NCI-H526 (cell line): ENCODE measurements at places on chromosomes 16 and 17.

DNA sequence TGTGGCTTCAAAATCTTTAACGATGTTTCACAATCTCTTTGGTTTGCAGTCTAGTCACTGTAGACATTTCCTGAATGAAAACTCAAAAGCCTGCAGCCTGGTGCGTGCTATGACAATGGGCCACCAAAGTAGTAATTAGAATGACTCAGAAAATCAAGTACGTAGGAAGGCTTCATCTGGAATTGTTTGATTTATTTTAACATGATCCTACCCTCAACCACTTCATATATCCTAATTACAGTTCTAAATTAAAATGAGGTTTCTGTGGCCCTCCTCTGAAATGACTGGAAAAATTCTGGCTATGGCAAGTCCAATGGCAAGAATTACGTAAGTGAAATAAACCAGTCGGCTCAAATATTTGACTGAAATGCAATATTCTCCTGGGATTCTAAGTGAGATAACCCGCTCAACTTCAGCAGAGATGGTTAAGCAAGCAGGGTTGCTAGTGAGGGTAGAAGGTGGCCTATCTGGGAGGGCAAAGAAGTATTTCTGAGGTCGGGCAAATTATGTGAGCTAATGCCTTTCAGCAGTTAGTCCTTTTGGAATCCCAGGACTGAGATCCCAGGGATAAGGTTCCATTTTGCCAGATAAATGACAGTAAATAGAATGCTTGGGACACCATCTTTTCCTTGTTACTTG lies 145.6 kb upstream of the MYOCD start:
- no peak for DNase-seq

DNA sequence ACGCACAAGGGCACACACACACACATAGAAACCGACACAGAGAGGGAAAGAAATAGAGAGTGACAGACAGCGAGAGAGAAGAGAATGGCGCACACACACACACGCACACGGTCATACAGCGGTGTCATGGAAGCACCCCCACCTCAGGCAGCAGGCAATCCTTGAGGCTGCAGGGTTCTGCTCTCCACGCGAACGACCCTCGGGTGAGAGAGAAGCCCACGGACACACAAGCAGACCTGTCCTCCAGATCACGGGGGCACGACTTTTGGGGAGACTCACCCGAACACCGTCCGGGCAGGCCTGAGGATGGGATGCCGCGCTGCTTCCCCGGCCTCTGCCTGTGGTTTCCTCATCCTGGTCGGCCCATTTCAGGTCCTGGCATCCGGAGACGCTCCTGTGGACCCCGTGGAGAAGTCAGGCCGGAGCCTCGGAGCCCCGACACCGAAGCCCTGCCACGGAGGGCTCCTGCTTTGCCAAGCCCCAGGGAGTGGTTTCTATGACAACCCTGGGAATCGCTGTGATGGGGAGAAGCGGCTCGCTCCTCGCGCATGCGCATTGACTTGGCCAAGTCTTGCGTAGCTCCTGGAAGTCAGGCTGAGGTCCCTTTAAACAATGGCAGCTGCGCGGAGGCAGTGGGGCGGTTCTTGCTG lies 118.2 kb upstream of the KCNJ18 start:
- DNase-seq, result peak; percentile 34

GRCh38 chr16:70778901-70779309 lies 22.1 kb downstream of the VAC14 start:
- peak; percentile 24 for DNase-seq

- DNase-seq, result no peak
Observed at GRCh38 chr16:17235147-17235815, 235.5 kb downstream of the XYLT1 start.

GRCh38 chr16:57264381-57264780 lies 19.3 kb downstream of the ARL2BP start:
- no peak for DNase-seq

- peak; percentile 18 for DNase-seq
Observed at GRCh38 chr16:89598199-89598598, 15.2 kb upstream of the DPEP1 start.

DNA sequence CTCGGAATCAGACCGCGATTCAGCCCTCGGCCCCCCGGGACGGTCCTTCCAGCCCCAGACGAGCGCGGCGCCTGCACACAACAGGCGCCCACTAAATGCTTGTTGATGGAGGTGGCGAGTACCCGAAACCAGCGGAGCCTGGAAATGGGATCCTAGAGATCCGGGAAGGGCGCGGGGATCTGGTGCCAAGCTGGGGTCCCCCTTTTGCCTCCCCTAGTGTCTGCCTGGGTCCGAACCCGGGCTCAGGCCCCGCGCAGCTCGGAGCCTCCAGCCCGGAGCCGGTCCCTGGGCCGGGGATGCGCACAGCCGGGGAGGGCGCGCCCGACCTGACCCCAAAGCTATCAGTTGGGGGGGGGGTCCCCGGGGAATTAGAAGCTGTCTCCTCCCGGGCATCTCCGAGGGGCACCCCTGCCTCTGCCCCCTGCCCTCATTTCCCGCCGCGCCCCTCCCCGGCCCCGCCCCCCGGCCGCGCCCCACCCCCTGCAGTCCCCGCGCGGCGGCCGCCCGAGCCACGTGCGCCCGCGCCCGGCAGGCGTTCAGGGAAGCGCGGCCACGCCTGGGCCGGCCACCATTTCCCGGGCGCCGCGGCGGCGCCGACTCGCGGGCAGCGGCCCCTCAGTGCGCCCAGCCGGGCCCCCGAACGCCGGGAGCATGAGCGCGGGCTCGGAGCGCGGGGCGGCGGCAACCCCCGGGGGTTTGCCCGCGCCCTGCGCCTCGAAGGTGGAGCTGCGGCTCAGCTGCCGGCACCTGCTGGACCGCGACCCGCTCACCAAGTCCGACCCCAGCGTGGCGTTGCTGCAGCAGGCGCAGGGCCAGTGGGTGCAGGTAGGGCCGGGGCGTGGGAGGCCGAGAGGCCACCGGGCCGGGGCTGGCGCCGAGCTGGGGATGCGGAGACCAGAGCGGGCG lies at the start of gene CPNE7:
TSS of gene CPNE7 (plus strand) at position 512 of the 906 bp plus-strand sequence. CDS start at position 652, 140 bp downstream.
- DNase-seq, result peak; percentile 54

GRCh38 chr17:50631908-50632571 lies 2.6 kb upstream of the ABCC3 start:
- no peak for DNase-seq

DNA sequence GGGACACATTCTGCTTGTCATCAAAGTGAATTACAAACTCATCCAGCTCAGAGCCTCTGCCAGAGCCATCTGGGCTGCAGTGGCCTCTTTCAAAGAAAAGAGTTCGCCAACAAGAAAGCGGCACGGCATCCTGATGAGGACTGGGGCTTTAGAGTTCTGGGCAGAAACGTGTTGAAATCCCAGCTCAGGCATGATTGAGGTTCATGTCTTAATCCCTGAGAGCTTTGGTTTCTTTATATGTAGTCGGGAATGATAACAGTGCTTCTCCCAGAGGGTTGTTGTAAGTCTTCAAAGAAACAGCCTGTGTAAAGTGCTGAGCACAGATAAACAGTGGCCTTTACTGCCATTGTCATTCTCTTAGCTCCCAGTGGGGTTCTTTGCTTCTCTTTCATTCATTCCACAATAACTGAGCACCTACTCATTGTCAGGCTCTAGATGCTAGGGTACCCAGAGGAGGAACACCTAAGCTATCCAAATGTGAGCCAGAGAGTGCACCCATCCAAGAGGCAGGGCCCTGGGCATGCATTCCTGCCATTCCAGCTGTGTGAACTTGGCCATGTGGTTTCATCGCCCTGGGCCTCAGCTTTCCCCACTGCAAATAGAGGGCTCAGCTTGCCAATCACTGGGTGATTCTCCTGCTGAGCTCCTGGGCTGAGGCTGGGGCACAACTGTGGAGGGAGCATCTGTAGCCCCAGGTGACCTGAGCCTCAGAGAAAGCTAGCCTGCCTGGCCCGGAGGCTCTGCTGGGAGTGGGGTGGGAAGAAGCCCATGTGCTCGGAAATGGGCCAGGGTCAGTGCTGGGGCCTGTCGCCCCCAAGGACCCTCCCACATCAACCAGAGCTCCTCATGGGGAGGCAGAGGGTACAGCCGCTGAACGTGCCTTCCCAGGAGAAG lies 38.3 kb upstream of the CRHR1 start:
- DNase-seq, result no peak

DNA sequence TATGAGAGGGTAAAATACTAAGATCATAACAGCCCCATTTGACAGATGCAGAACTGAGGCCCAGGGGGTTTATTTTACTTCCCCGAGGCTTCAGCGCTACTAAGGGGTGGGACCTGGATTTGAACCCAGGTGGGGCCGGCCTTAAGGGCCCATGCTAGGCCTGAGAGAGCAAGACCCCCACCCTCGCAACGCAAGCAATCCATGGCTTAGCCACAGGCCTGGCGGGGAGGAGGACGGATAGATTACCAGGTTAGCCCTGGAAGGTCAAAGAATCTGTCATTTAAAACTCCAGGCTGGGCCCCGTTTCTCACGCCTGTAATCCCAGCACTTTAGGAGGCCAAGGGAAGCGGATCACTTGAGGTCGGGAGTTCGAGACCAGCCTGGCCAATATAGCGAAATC lies 1.9 kb upstream of the CDH3 start:
- DNase-seq, result no peak

- no peak for DNase-seq
Observed at GRCh38 chr17:15893658-15894024, 51.3 kb upstream of the ADORA2B start.

DNA sequence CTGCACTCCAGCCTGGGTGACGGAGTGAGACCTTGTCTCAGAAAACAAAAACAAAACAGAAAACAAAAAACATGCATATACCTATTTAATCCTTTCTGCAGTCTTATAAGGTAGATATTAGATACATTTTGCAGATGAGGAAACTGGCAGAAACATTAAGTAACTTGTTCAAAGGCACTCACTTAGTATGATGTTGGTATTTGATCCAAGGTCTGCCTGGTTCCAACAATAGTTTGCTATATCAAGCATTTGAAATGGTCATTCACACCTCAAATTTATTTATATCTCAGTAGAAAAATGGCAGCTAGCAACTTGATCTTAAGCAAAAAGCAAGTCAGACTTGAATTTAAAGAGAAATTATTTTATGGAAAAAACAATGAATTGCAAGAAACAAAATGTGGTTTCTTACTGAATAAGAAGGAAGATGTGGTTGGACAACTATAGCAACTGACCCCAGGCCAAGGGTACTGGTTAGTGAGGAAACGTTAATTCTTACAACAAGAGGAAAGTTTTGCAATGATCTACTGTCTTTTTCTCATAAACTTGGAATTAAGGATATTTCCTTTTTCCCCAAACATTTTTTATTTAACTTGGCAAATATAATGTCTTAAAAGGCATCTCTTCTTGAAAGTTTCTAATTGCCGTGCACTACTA lies 19.7 kb downstream of the DHRS7B start:
- no peak for DNase-seq

DNA sequence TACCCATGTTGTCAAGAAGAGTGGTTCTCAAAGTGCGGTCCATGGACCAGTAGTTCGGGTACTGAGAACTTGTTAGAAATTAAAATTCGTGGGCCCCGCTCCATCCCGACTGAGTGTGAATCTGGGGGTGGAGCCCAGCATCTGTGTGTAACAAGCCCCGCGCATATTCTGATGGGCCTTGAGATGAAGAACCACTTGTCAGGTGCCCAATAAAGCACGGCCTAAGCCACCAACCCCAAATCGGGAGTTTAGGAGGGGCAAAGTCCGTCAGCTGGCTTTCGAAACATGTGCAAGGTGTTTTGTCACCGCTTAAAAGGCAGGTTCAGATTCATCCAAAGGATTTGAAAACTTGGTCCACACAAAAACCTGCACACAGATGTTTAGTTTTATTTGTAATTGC lies 29.5 kb downstream of the PSMD12 start:
- no peak for DNase-seq

DNA sequence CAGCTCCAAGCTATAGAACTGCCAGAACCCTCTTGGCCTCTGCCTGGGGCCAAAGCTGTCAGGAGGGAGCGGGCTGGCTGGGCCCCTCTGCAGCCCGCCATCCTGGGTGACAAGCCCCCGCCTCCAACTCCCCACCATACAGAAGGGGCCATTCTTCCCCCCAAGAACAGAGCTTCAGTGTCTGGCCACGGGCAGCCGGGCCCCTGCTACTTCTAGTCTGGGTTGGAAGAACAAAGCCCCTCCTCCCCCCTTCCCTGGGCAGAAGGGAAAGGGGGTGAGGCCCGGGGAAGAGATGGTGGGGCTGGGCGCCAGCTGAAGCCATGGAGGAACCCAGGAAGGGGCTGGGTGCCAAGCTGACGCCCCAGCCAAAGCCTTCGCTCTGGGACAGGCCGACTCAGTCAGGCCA lies 9.0 kb downstream of the NAT9 start:
- no peak for DNase-seq

GRCh38 chr17:21278450-21279197 lies 5.9 kb upstream of the MAP2K3 start:
- DNase-seq, result no peak

GRCh38 chr16:30767767-30768465 lies 5.8 kb downstream of the RNF40 start:
- no peak for DNase-seq

DNA sequence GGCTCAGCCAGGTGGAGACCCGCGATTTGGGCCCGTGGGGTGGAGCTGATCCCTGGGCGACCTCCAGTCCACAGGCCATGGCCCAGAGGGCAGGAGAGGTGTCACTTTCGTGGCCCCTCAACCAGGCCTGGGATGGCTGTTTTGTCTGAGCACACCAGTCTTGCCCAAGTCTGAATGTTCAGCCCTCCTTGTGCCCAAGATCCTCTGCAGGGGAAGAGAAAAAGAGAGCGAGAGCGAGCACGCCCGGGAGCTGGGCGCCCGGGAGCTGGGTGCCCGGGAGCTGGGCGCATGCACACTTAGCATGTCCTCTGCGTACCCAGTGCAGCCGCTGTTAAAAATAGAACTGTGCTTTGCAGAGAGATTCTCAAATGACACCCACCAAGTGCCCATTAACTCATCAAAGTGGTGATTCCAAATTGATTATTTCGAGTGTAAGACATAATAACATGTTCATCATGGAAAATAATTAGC lies 403.3 kb upstream of the TNRC6C start:
- DNase-seq, result no peak
